Activated CD4-positive, alpha-beta T cell treated with anti-CD3 and anti-CD28 coated beads, Interleukin-2, amount 10 ng/mL, durations not matched to agents 24 days and 14 days (primary cell): ENCODE measurements at places on chromosomes 5 and 9. TPM values are rescaled to one million over a fixed set of nuclear protein-coding genes. Genes with fewer than 3 reads are reported as not detected.

- no peak overlapping the region for H3K27ac ChIP-seq
- H3K4me1 ChIP-seq, result peaks cover 6% of the 10 kb centered on the region
- H3K36me3 ChIP-seq, result no peaks in the 10 kb centered on the region
- peak; percentile 69 for DNase-seq
- peak overlapping the region; percentile 72 for H3K4me3 ChIP-seq
These were observed 928 bp downstream of the MCTP1 start for GRCh38 chr5:95283761-95284571.

DNA sequence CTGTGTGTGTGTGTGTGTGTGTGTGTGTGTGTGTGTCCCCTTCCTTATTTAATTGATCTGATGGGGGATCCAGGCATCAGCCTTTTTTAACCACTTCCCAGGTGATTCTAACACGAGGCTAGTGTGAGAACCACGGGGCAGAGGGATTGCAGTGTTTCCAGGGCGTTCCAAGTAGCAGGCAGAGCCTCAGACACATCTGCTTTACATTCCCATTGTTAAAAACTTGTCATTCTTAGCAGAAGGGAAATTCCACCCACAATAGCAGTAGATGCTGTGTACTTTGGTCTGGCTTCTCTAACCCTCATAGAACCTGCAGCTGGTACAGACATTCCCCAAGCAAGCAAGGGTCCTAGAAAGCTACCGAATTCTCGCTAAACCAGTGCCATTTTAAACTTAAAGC, 81.9 kb upstream of the SLC30A5 start:
- H3K27me3 ChIP-seq, result peaks cover 31% of the 10 kb centered on the region
- H3K4me1 ChIP-seq, result no peaks in the 10 kb centered on the region
- no peak for DNase-seq
- H3K4me3 ChIP-seq, result no peak overlapping the region
- H3K36me3 ChIP-seq, result no peaks in the 10 kb centered on the region

GRCh38 chr5:180143656-180144364, 65.2 kb downstream of the RASGEF1C start:
- H3K27me3 ChIP-seq, result peaks cover 11% of the 10 kb centered on the region
- DNase-seq, result peak; percentile 44
- no peaks in the 10 kb centered on the region for H3K4me1 ChIP-seq
- no peaks in the 10 kb centered on the region for H3K36me3 ChIP-seq
- no peak overlapping the region for H3K27ac ChIP-seq

GRCh38 chr9:131037335-131038255, 28.6 kb downstream of the LAMC3 start:
- no peak overlapping the region for H3K4me3 ChIP-seq
- H3K36me3 ChIP-seq, result no peaks in the 10 kb centered on the region
- no peaks in the 10 kb centered on the region for H3K4me1 ChIP-seq
- no peaks in the 10 kb centered on the region for H3K27me3 ChIP-seq

GRCh38 chr9:6922680-6923079, 164.9 kb downstream of the KDM4C start:
- no peaks in the 10 kb centered on the region for H3K27me3 ChIP-seq
- no peak overlapping the region for H3K4me3 ChIP-seq
- no peak overlapping the region for H3K27ac ChIP-seq
- no peak for DNase-seq
- peaks cover 29% of the 10 kb centered on the region for H3K36me3 ChIP-seq
- H3K4me1 ChIP-seq, result peaks cover 31% of the 10 kb centered on the region

- DNase-seq, result no peak
- no peak overlapping the region for H3K27ac ChIP-seq
- no peaks in the 10 kb centered on the region for H3K27me3 ChIP-seq
- no peak overlapping the region for H3K4me3 ChIP-seq
These were observed 237.1 kb upstream of the TLE4 start for GRCh38 chr9:79334711-79335110.

PGM5 gene
- not detected in 2 replicates for total RNA-seq

DNA sequence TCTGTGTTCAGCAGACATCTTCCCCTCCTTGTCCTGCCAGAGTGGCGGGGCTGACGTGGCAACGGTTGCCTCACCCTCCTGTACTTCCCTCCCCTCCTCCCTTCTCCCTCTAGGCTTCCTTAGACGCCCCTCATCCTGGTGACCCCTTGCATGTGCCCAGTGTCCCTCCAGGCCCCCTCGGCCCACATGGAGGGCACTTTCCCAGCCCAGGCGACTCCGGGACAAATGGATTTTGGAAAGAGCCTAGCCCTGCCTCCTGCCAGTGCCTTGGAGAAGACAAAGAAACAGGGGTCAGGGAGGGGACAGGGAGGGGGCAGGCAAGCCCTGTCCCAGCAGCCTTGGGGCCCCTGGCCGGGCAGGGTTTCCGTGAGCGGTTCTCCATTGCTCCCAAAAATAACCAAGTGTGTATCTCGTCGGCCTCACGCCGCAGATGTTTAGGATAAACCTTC, 38.3 kb upstream of the NEURL1B start:
- no peaks in the 10 kb centered on the region for H3K27me3 ChIP-seq
- H3K4me3 ChIP-seq, result no peak overlapping the region
- DNase-seq, result no peak
- no peaks in the 10 kb centered on the region for H3K36me3 ChIP-seq
- H3K4me1 ChIP-seq, result no peaks in the 10 kb centered on the region

DNA sequence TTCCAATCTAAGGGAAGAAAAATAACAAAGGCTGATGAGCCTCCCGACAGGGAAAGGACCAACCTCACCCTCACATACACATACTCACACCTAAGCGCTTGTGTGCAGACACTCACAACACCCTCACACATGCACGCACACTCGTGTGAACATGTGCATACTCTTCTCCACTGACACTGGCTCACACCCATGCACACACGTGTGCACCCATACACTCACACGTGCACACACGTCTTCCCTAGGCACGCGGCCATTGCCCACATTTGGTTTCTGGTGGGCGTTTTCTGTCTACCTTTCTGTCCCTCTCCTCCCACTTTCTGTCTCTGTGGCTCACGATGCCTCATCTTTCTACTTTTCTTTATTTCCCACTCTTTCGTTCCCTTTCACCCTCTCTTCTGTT, 169.7 kb upstream of the MVB12B start:
- H3K4me1 ChIP-seq, result no peaks in the 10 kb centered on the region
- peaks cover 2% of the 10 kb centered on the region for H3K27me3 ChIP-seq
- DNase-seq, result no peak
- no peak overlapping the region for H3K27ac ChIP-seq

DNA sequence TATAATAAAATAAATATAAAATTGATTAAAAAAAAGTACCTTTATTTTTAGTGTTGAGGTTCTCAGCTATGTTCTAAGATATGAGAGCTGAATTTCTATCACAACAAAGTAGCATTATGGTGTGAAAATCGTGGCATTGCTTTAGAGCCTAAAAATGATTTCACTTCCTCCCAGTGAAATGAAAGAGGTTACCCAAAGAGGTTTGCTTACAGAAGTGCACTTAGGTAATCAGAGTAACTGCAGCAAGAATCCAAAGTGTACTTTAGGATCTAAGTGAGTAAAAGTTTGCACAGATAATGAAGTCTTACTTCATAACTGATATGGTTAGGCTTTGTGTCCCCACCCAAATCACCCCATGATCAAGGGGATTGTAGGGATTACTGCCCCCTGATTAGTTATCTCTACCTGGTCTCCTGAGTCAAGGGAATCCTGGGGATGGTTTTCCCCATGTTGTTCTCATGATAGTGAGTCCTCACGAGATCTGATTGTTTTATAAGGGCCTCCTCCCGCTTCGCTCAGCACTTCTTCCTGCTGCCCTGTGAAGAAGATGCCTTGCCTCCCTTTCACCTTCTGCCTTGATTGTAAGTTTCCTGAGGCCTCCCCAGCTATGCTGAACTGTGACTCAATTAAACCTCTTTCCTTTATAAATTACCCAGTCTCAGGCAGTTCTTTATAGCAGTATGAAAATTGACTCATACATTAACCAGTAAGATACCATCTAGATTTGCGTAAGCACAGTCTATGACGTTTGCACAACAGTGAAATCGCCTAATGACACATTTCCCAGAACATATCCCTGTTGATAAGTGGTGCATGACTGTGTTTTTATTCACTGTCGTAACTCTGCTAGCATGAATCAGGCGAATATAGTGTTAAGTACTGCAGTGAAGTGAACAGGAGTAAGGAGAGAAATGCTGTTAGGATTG, 40.3 kb upstream of the LRRC70 start:
- no peaks in the 10 kb centered on the region for H3K27me3 ChIP-seq
- peaks cover 22% of the 10 kb centered on the region for H3K36me3 ChIP-seq
- peaks cover 3% of the 10 kb centered on the region for H3K4me1 ChIP-seq
- no peak for DNase-seq
- H3K27ac ChIP-seq, result no peak overlapping the region

PCDHGC5 gene
- total RNA-seq, result not detected in 2 replicates

DNA sequence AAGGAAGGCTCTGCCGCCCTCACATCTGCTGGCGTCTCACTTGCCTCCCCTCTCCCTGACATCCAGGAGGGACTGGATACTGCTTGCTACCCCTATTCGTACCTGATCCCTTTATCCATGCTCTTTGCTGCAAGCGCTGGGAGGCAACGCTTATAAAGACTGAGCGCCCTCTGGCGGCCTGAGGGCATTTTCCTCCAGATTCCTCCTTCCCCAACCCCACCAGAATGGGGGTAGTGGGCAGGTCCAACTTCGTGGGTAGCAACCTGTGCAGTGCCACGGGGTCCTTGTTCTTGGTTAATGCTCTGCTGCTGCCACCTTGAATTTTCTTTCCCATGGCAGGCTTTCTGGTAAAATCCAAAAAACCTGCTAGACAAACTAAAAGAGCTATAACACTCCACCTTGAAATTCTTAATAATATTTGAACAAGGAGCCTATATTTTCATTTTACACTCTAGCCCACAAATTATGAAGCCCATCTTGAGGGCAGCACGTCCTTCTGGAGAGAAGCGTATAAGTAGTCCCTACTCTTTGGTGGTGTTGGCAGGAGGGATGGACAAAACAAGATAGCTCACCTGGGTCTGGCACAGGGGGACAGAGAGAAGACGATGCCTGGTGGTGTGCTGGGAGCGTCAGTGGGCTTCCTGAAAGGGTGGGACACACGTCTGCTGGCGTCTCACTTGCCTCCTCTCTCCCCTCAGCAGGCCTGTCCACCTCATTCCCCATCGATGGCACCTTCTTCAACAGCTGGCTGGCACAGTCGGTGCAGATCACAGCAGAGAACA, 52.5 kb downstream of the JADE2 start:
- DNase-seq, result peak; percentile 93
- peaks cover 7% of the 10 kb centered on the region for H3K4me1 ChIP-seq
- H3K4me3 ChIP-seq, result no peak overlapping the region
- peaks cover 39% of the 10 kb centered on the region for H3K36me3 ChIP-seq
- peak overlapping the region; percentile 32 for H3K27ac ChIP-seq

DNA sequence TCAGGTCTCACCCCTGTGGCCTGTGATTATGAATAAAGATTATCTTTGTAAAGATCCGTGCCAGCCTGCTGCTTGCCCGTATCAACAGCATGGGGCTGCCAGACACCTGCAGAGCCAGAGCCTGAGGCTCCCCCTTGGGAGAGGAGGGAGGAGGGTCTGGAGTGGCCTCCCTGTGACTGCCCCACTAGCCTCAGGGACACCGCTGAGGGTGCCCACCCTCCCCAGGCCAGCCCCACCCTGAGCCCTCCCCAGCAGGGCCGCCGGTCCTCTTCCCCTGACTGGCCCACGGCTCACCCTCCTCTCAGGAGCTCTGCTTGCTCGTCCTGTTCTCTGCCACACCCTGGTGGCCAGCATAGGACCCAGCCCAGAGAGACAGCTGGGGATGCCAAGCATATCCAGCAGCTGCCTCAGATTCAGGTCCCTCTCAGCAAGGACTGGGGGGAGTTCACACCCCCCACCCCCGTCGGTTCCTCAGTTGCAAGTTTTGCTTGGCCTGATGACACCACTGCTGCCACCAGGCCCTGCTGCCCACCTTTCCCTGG, 1.9 kb downstream of the SSNA1 start:
- no peaks in the 10 kb centered on the region for H3K27me3 ChIP-seq
- peak overlapping the region; percentile 66 for H3K27ac ChIP-seq
- peak overlapping the region; percentile 91 for H3K4me3 ChIP-seq
- no peak for DNase-seq

GRCh38 chr5:107796797-107797196, 126.1 kb upstream of the EFNA5 start:
- H3K4me1 ChIP-seq, result no peaks in the 10 kb centered on the region
- no peak overlapping the region for H3K27ac ChIP-seq
- no peaks in the 10 kb centered on the region for H3K27me3 ChIP-seq
- no peak for DNase-seq
- H3K4me3 ChIP-seq, result no peak overlapping the region
- H3K36me3 ChIP-seq, result no peaks in the 10 kb centered on the region

GRCh38 chr5:981456-981855, 27.1 kb upstream of the NKD2 start:
- no peak for DNase-seq
- H3K4me1 ChIP-seq, result peaks cover 22% of the 10 kb centered on the region
- H3K27me3 ChIP-seq, result peaks cover 16% of the 10 kb centered on the region
- no peak overlapping the region for H3K4me3 ChIP-seq

- no peak for DNase-seq
- H3K4me3 ChIP-seq, result no peak overlapping the region
- H3K27ac ChIP-seq, result peak overlapping the region; percentile 59
- H3K27me3 ChIP-seq, result no peaks in the 10 kb centered on the region
- H3K36me3 ChIP-seq, result peaks cover 62% of the 10 kb centered on the region
These were observed 12.0 kb downstream of the MACROH2A1 start for GRCh38 chr5:135386886-135387628.

DNA sequence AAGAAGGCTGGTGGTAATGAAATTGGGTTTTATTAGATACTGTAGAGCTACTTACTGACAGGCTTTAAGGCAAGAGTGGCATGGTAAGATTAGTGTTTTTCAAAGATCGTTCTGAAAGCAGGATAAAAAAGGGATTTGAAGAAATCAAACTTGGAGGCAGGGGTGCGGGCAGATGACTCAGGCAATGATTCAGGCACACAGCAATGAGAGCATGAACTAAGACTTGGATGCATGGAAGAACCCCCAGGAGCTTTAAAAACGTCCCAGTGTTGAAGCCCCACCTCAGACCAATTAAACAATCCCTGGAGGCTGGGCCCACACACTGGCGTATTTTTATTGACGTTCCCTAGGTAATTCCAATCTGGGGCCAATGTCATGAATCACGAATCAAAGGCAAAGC, 102.5 kb downstream of the SREK1 start:
- no peak overlapping the region for H3K27ac ChIP-seq
- H3K27me3 ChIP-seq, result no peaks in the 10 kb centered on the region
- no peaks in the 10 kb centered on the region for H3K36me3 ChIP-seq
- no peak for DNase-seq

MARCHF11 gene
- total RNA-seq, result not detected in 2 replicates

SPOCK1 gene
- not detected in 2 replicates for total RNA-seq

C9orf57 gene
- total RNA-seq, result not detected in 2 replicates

TSTD2 gene
- 17.1 and 17.7 TPM in 2 replicates for total RNA-seq

- H3K4me1 ChIP-seq, result no peaks in the 10 kb centered on the region
- H3K36me3 ChIP-seq, result no peaks in the 10 kb centered on the region
- no peak for DNase-seq
- no peak overlapping the region for H3K27ac ChIP-seq
- H3K27me3 ChIP-seq, result no peaks in the 10 kb centered on the region
These were observed 17.9 kb downstream of the MYO10 start for GRCh38 chr5:16918156-16918555.

DNA sequence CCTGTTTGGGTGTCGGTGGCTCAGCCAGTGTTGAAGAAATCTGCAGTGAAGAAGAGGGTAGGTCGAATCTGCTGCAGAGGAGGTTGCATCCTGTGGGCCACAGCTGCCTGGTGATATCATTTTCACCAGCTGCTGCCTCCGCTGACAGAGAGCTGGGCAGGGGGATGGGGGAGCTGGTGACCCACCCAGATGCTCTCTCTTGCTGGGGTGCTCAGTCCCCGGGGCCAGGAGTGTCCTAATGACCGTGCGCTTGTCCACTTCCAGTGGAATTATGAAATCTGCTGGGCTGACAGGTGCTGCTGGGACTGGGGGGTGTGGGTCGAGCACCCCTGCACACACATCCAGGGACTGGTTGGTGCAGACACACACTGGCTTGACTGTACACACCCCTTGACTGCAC, 83.2 kb upstream of the IRX4 start:
- no peak overlapping the region for H3K4me3 ChIP-seq
- H3K36me3 ChIP-seq, result no peaks in the 10 kb centered on the region
- no peak overlapping the region for H3K27ac ChIP-seq
- H3K4me1 ChIP-seq, result no peaks in the 10 kb centered on the region
